Astrocyte (in vitro differentiated cells and primary cell): ENCODE measurements at places on chromosomes 4 and X. TPM values are rescaled to one million over a fixed set of nuclear protein-coding genes. Genes with fewer than 3 reads are reported as not detected.

Gene PRPS1
- total RNA-seq: 155 and 161 TPM in 2 replicates

Gene IL2
- total RNA-seq: not detected in 2 replicates

Gene SLC4A4
- 3.0 and 3.7 TPM in 2 replicates for total RNA-seq

Gene P2RY8
- not detected in 2 replicates for total RNA-seq

Gene GUCY1A1
- total RNA-seq: 0.48 and 1.0 TPM in 2 replicates

Gene TRIM2
- total RNA-seq: 46.4 and 51.8 TPM in 2 replicates

Gene F8
- 2.5 TPM in 2 replicates for total RNA-seq

Gene GPR34
- not detected in 2 replicates for total RNA-seq

Gene TLL1
- 1.9 and 2.7 TPM in 2 replicates for total RNA-seq

Gene PNMA5
- total RNA-seq: not detected in 2 replicates

Gene GJB1
- total RNA-seq: not detected in 2 replicates

Gene ASB9
- total RNA-seq: 0.27 TPM in 1 of 2 replicates, not detected in the other
